AG04449 (cell line): ENCODE measurements at places on chromosomes 4 and X.

DNA sequence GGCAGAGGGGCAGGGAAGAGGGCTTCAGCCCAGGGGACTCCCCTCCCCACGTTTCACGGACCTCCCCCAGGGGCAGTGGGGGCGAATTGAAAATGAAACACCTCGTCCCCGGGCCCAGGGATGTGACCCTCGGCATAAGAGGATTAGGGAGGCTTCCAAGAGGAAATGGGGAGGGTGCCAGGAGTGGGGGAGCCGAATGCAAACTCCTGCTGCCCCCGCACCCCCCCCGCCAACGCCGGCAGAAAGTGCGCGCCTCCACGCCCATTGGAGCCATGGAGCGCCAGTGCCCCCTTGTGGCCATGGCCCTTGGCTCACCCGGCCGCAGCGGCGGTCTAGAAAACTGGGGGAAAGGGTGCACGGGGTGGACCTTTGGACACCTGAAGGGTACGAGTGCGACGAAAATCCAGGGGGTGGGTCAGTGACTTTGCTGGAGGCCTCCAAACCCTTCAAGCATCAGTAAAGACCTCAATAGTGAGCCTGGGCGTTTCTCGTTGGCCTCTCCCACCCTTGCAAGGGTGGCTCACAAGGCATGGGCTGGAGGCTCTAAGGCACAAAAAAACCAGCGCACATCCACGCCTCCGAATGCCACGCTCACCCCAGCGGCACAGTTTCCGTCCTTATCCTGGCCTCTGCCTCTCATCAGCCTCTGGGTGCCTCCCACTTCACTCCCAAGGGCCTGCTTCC lies 120.8 kb upstream of the PJA1 start:
- DNase-seq: no peak

- DNase-seq: no peak
Observed at GRCh38 chrX:116239944-116240840, 69.6 kb downstream of the AGTR2 start.

- no peak for DNase-seq
Observed at GRCh38 chr4:106497271-106497670, 128.7 kb upstream of the GIMD1 start.

GRCh38 chrX:55783723-55784122 lies 66.2 kb downstream of the RRAGB start:
- no peak for DNase-seq

DNA sequence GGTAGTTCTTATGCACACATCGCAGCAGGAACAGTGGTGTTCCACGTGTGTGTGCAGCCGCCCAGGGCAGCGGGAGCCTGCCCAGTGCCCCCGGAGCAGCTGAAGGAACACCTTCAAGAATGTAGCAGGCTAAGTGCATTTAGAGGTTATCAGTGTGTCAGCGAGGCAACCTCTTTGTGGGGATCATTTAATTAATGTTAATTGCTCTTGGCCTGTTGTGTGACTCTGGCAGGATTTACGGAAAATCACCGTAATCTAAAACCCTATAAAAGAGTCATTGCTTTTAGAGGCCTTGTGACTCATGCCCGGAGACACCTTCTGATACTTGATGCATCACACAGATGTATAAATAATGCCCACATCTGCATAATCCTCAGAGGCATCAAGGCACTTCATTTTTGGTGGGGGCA lies 47.3 kb upstream of the GATB start:
- no peak for DNase-seq

DNA sequence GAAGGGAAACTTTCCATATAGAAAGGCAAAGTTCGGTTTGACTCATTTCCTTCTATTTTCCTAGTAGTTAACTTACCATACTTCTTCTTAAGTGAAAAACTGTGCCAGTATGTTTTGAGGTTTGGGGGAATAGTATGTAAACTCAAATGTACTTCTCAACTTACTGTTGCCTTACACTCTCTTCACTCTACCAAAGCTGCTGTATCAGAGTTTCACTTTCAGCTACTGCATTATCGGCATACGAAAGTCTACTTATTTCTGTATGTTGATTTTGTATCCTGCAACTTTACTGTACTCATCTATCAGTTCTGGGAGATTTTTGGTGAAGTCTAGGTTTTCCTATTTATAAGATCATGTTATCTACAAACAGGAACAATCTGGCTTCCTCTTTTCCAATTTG lies 932.7 kb downstream of the FAT4 start:
- no peak for DNase-seq

DNA sequence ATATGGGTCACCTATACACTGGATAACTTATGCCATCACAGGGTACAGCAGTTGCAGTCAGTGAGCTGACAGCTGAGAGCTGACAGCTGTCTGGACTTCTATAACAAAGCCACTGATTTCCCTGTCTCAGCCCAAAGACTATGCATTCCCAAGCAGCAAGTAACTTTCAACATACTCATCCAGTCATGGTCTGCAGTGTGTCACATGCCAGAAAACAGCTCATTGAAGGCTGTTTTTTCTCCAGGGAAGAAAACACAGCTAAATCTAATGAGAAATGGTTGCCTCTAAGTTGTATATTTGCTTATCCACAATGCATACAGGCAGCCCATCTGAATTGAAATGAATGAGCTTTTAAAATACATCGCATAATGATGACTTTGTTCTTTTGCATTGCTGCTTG lies 6.3 kb downstream of the KIAA1210 start:
- DNase-seq: no peak

GRCh38 chrX:115591856-115592842 lies 31.2 kb downstream of the PLS3 start:
- DNase-seq: no peak

DNA sequence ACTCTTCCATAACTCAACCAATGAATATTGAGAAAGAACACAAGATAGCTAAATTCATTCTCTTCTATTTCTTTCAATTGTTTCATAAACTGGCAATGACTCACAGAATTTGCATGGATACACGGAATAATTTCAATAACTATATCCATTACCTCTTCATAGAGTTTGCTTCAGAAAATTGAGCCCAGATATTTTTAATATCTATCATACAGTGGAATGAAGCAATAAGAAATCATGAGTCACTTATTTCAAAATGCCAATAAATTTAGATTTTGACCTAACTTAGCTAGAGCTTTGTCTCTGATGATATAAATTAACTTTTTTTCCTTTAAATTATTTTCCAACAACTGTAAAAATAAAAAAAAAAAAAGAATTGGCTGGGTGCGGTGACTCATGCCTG lies 22.2 kb upstream of the MANBA start:
- no peak for DNase-seq

DNA sequence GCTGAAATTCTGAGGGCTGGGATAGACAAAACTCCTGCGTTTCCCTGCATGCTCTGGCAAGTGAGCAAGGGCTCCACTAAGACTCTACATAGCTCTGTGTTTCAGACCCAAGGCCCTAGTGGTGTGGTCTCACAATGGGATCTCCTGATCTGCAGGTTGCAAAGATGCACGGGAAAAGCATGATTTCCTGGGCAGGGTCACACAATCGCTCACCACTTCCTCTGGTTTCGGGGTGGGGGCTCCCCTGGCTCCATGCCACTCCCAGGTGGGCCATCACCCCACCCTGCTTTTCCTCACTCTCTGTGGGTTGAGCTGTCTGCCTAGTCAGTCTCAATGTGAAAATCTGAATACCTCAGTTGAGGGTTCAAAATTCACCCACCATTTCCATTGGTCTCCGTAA lies 111.5 kb downstream of the KLF8 start:
- no peak for DNase-seq

DNA sequence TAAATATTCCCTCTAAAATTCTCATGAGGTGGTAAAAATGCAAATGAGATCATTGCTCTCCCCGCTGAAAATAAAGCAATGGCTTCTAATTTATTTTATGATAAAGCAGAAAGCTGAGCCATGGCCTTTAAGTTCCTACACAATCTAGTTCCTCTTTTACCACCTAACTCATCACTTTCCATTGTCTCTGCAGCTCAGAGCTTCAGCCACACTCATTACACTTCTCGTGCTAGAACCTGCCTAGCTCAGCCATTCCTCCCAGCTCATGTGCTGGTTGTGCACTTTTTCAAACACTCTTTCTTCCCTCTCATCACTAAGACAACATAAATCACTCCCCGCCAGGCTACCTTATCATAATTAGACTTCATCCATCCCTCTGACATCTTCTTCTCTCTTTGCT lies 1112.1 kb upstream of the PRKX start:
- no peak for DNase-seq

DNA sequence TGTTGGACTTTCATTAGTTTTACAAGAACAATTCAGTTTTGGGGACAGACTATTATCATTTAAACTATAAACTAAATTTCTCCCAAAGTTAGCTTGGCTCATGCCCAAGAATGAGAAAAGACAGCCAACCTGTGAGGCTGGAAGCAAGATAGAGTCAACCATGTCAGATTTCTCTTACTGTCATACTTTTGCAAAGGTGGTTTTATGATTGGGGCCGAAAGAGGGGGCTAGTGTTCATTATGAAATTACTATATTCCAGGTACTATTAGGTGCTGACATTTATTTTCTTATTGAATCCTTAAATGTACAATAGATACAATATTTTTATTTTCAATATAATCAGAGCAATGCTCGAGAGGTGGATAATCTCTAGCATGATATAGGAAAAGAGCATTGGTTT lies 30.6 kb downstream of the HERC6 start:
- DNase-seq: no peak

- no peak for DNase-seq
Observed at GRCh38 chrX:32045149-32045548, 973.3 kb upstream of the FTHL17 start.

GRCh38 chrX:111447298-111447697 lies 35.3 kb upstream of the DCX start:
- DNase-seq: no peak

DNA sequence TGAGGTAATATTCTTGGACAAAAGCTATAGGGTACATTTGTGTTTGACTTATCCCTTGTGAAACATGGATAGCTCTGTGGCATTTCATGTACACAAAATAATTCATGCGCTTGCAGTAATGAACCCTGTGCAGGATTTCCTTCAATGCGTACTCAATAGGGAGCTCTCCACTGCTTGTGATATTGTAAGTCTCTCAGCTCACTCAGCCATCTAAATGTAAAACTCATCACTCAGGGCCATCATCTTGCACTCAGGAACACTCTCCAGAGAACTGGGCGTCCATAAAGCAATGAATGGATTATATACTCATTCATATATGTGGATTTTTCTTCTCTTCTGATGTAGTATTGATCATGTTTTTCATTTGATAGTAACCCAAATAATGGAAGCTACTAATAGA lies 288.1 kb downstream of the DCTD start:
- no peak for DNase-seq

GRCh38 chr4:94911106-94911505 lies 153.4 kb downstream of the BMPR1B start:
- DNase-seq: no peak

DNA sequence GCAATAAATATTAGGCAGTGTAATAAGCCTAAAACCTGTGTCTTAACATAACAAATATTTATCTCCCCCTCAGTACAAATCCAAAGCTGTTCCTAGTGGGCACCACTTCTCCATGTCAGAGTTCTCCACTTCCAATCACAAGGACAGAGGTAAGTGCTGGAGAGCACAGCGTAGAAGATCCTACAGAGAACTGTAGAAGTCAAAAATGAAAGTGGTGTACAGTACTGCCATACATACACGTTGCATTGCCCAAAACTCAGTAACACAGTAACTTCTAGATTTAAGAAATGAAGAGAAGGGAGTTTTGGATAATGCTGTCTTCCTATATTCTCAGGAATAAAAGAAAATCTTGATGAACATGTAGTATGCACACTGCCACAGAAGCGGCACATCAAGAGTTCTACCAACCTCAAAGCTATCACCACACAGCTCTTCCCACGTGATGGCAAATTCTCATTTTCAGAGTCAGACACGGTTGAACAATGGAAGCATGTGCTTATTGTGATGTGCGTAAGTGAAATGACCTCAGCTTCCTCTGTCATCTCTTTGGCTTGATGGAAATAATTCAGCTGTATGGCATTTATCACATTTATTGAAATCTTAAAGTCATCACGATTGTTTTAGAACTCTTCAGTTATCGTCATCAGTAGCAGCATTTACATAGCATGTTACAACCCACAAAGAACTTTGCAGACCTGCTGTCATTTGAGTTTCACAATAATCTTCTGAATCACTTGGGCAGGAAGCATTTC lies 27.1 kb upstream of the SPANXN4 start:
- no peak for DNase-seq

DNA sequence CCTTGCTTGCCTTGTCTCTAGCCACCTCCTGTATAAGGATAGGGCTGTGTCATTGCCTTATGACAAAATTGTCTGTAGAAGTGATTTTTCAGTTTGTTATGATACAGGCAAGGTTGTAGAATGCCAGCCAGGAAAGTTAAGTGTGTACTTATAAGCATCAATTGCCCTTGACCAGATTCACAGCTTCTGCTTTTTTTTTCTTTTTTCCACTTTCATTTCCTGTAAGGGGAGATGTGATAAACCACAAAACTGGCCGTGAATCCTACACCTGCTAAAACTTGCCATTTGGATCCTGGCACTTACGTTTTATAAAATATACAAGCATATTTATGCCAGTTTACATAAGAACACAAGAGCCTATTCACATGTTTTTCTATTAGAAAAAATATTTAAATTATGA lies 35.0 kb upstream of the BMPR1B start:
- no peak for DNase-seq

- no peak for DNase-seq
Observed at GRCh38 chrX:68897118-68897945, 68.5 kb downstream of the EFNB1 start.

DNA sequence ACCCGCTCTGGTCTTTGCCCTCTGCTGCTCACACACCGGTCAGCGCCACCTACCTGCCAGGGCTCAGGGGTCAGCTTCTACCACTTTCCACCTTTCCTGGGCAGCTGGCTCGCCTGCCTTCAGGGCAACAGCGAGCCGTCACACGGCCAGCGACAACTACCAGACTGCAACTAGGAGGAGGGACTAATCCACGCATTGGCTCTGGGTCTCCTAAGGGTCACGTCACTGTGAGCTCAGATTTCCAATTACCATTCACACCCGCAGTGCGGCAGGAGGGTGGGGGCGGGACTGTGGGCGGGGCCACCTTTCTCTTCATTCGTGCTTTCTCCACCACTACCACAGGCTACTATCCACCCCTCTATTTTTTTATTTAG lies at the start of gene BEX5:
Gene BEX5, minus strand, starts transcription at position 172 of the 374 bp plus-strand sequence. CDS start 1,712 bp downstream, outside the sequence.
- no peak for DNase-seq

DNA sequence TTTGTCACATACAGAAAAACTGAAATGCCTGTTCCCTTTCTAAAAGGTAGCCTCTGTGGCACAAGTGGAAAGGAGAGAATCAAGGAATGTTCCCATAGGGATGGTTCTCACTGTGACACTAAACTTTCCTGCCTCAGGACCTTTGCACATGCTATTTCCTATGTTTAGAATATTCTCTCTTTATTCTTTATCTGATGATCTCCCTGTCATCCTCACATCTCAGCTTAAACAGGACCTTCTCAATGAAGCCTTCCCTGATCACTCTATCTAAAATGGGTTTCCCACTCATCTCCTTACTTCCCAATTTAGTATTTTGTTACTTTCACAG lies 32.3 kb downstream of the HOPX start:
- DNase-seq: no peak

GRCh38 chr4:25552580-25553271 lies 102.9 kb upstream of the SLC34A2 start:
- no peak for DNase-seq

DNA sequence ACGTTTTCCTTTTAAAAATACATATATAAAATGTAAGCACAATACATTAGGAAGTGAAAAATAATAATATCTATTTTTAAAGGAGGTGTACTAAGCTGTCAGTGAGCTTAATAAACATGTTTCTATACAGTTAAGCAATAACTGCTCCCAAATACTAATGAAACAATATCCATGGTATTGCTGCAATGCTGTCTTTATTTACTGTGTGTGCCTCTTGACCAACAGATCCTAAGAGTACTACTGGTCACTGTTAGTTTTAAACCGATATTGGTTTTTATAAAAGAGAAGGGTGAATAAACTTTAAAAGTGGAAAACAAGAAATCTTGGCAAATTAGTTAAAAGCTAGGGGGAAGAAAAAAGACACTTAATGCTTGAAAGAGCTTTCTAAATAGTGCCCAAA lies 1029.0 kb downstream of the FSTL5 start:
- DNase-seq: no peak
